ENCODE measurements at places on chromosomes 1 and 21.

DNA sequence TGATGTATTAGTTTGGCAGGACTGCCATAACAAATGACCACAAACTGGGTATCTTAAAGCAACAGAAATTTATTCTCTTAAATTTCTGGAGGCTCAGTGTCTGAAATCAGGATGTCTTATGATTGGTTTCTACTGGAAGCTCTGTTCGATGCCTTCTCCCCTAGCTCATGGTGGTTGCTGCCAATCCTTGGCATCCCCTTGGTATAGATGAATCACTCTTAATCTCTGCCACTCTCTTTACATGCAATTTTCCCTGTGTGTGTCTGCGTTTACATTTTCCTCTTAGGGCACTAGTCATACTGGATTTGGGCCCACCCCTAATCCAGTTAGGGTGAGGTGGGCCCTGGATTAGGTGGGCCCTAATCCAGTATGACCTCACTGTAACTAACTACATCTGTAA is 54.7 kb upstream of the MPC2 start:
- DNase-seq: no peak

GRCh38 chr21:24737296-24737850 is 869.9 kb downstream of the MRPL39 start:
- DNase-seq: no peak

- no peak for DNase-seq
These were observed 21.7 kb downstream of the APP start for GRCh38 chr21:26148840-26149354.

GRCh38 chr1:235624721-235625333 is 24.8 kb downstream of the GNG4 start:
- no peak for DNase-seq

GRCh38 chr21:46156378-46156645 is 933 bp upstream of the FTCD start:
- DNase-seq: no peak

DNA sequence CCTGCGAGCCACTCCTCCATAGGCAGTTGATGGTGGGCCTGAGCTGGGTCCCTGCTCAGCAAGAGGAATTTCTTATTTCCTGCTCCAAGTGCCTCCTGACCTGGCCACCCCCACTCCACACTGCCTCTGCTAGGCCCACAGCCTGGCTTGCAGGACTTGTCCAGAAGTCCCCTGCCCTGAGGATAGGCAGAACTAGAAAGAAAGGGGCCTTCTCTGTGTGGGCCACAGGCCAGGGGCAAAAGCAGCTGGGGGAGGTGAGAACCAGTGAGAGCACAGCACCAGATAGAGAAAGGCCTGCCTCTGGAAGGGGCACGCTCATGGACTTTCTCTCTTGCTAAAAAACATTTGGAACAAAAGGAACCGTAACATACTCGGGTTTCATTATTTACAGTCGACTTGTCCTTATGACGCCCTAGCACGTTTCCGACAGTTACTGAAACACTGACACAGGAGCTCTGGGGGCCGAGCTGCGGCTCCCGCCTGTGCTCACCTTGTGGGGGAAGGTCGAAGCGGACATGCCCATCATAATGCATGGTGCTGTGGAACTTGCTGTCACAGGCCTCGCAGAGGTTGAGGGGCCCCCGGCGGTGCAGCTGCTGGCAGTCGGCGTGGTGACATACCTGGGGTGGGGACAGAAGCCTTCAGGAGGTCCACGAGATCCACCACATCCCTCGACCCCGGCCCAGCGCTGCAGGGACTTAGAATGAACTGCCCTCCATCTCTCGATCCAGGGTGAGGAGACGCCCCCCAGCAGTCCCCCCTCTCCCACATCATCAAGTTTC is 11.3 kb upstream of the TNFRSF25 start:
- DNase-seq: no peak

- DNase-seq: peak; percentile 6
These were observed 144.3 kb downstream of the DNM3 start for GRCh38 chr1:171985639-171986038.

- DNase-seq: no peak
These were observed 10.0 kb downstream of the MROH7 start for GRCh38 chr1:54651608-54652007.

GRCh38 chr1:94258873-94259331 is 21.5 kb upstream of the ARHGAP29 start:
- DNase-seq: no peak

- no peak for DNase-seq
These were observed 24.8 kb upstream of the USH2A start for GRCh38 chr1:216448011-216448510.

DNA sequence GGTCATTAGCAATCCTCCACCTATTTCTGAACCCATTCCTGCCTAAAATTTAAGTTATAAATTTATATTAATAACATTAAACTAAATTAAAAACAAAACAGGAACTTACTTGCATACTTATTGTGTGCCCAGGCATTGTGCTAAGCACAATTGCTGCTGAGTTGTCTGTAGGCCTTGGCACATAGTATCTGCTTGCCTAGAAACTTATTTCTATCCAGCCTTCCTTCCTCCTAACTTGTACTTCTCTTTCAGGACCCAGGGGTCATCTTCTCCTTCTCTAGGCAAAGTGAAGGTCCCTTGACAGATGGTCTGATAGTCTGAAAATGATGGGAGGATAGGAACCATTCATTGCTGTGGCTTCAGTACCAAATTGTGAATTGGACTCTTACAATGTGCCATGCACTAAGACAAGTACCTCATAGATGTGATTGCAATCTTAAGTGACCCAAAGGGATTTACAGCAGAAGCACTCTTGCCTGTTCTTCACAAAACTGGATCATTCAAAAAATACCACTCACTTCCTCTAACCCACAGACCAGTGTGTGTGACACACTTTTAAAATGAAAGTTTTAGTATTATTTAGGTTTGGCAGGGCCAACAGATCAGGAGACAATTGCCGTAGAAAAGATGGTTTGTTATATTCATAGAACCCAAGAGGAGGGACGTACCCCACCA is 10.3 kb upstream of the CD101 start:
- no peak for DNase-seq

DNA sequence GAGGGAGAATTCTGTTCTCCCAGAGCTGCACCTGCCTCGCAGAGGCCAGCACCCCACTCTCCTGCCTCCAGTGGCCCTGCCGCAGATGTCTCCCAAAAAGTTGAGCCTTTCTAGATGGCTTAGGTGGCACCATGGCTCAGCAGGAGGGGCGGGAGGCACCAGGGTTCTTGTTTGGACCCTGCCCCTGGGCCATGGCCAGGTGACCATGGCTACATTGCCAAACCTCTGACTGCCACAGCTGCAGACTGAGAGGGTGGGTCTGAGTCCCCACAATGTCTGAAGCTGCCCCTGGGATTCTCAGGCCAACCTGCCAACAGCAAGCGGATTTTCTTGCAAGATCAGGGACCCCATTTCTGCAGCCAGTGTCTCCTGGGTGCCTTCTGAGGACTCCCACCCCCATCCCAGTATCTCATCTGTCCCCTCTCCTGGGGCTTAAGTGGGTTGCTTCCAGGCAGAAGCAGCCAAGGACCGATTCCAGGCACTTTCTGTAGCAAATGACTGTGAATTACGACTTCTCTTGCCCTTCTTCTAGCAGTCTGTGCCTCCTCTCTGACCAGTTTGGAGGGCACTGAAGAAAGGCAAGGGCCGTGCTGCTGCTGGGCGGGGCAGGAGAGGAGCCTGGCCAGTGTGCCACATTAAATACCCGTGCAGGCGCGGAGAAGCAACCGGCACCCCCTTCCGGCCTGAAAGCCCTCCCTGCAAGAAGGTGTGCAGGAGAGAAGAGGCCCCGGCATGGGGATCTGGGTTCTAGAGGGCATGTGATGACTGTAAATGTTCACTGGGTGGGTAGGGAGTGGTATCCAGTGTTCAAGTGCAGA is 22.5 kb downstream of the SESN2 start:
- DNase-seq: no peak

GRCh38 chr1:205571747-205572146 is 60.1 kb downstream of the ELK4 start:
- no peak for DNase-seq

- DNase-seq: no peak
These were observed 75.9 kb upstream of the MRPS6 start for GRCh38 chr21:33997436-33997835.

- no peak for DNase-seq
These were observed 5.9 kb downstream of the SMG7 start for GRCh38 chr1:183477986-183478781.

- DNase-seq: no peak
These were observed 63.2 kb downstream of the CDK18 start for GRCh38 chr1:205567716-205568115.

GRCh38 chr21:25952306-25952705 is 217.5 kb downstream of the GABPA start:
- DNase-seq: no peak

- no peak for DNase-seq
These were observed 51.4 kb upstream of the LRIG2 start for GRCh38 chr1:113021430-113022085.

DNA sequence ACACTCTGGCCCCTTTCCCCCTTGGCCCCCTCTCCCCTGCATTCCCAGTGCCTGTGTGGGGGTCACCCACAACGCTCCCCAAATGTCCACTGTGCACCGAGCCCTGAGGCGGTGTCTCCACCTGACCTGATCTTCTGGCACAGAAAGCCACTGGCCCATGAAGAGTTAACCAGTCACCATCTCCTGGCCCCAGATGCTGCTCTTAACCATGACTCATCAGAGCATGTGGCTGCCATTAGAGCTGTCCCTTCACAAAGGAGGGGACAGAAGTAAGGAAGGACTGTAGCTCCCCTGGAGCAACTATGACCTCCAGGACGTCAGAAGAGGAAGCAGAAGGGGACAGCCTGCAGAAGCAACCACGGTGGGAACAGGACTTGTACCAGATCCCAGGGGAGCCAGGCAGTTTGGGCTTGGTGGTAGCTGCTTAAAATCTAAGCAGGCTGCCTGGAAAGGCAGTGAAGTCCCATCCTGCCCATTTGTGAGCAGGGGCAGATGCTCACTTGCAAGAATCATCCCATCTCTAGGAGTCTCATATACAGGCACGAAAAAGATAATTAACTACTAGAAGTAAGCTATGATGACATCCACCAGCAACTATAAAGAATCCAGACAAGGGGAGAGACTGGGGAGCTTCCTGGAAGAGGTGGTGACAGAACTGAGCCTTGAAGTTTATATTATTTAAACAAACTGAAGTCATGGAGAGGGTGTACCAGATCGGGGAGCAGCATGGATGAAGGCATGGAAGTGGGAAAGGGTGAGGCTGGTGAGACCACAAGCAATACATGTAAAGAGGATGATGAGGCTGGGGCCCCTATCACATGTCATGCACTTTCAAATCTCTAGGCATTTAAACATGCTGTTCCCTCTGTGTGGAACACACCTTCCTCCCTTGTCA is 1.1 kb upstream of the TTC39A start:
- DNase-seq: no peak

GRCh38 chr1:181141431-181141910 is 53.0 kb downstream of the IER5 start:
- no peak for DNase-seq

DNA sequence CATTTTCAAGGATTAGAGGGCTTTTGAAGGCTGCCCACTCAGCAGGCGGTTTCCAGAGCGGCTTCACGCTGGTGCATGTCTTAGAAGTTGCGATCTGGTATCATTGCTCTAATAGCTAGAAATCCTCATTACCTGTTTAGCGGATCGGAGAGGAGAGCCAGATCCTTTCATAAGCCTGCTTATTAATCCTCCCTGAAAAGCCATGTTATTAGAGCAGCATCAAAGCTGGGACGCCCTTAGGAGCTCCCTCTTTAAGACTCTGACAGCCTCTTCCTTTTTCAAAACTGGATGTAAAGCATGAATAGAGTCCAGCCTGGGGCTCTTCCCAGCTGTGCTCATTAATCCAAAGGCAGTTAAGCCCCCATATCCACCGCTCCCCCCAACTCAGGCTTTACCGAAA is 13.9 kb upstream of the CTSE start:
- DNase-seq: no peak

- no peak for DNase-seq
These were observed 7.1 kb downstream of the C1orf21 start for GRCh38 chr1:184393962-184394361.

DNA sequence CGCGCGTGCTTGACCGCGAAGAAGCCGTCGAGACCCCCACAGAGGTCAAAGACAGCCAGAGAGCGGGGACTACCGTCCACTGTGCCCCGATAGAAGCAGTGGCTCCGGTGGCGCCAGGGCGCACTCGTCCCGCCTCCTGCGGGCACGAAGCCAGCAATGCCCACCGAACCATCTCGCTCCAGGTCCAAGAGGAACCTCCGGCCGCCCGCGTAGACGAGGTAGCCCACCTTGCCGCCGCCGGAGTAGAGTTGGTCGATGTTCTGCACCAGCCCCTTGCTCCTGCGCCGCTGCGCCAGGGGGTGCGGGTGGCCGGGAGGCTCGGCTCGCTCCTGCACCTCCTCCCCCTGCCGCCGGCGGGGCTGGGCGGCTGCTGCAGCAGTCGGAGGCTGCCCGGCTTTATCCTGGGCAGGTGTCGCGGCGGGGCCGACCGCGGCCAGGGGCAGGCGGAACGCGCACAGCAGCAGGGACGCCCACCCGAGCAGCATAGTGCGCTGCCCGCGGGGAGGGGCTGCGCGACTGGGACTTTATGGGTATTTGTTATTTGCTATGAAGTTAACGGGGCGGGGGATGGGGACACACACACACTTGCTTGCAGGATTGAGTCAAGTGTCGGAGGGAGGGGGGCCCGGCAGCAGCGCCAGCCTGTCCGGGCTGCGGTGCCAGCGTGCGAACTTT is 844 bp downstream of the ADAMTS5 start:
- no peak for DNase-seq

GRCh38 chr1:17121881-17122280 is 2.6 kb upstream of the PADI2 start:
- DNase-seq: no peak

- no peak for DNase-seq
These were observed 446.8 kb upstream of the PLXNA2 start for GRCh38 chr1:208691012-208691411.

GRCh38 chr21:32611471-32611997 is 643 bp downstream of the CFAP298 start:
- peak; percentile 22 for DNase-seq

DNA sequence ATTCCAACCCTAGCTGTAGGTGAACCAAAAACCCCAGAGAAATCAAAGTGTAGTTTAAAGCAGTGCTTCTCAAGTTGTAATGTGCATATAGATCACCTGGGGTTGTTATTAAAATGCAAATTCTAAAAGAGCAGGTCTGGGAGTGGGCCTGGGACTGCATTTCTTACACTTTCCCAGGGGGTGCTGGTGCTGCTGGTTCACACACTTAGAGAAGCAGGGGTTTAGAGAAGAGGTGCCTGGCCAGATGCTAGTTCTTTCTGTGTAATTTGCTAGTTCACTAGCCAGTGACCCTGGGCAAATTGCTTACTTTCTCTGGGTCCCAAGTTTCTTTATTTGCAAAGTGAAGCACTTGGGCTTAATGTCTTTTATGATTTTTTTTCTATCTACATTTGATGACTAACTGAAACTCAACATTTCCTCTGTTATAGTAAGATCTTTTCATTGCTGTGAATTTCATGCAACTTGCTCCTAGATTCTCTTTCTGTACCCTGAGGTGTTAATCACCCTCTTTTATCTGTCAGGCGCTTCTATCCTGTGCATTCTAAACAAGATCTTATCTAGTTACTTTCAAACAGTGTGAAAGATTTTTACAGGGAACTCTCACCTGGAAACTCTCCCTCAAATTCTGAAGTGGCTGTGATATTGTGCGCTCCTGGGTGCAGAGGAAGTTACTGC is 141.9 kb upstream of the UBE2U start:
- no peak for DNase-seq

- no peak for DNase-seq
These were observed 14.2 kb downstream of the ALX3 start for GRCh38 chr1:110056285-110056683.
